ENCODE measurements at places on chromosomes 11 and 22. TPM values are rescaled to one million over a fixed set of nuclear protein-coding genes. Genes with fewer than 3 reads are reported as not detected.

Gene SYT13
- total RNA-seq: 0.25 TPM

Gene ACRV1
- total RNA-seq: not detected

Gene PATE2
- not detected for total RNA-seq

- DNase-seq: no peak
- peak overlapping the region; percentile 86 for H3K27ac ChIP-seq
- no peak overlapping the region for H3K4me3 ChIP-seq
- H3K4me1 ChIP-seq: peaks cover 2% of the 10 kb centered on the region
Observed at GRCh38 chr22:35591714-35592417, 25.3 kb downstream of the MB start.

- no peak for DNase-seq
- no peak overlapping the region for H3K4me3 ChIP-seq
- no peaks in the 10 kb centered on the region for H3K4me1 ChIP-seq
- no peak overlapping the region for H3K27ac ChIP-seq
- no peaks in the 10 kb centered on the region for H3K36me3 ChIP-seq
- no peaks in the 10 kb centered on the region for H3K27me3 ChIP-seq
Observed at GRCh38 chr22:35437049-35437448, 37.1 kb downstream of the MCM5 start.

- no peaks in the 10 kb centered on the region for H3K4me1 ChIP-seq
- H3K36me3 ChIP-seq: no peaks in the 10 kb centered on the region
- H3K27ac ChIP-seq: no peak overlapping the region
- H3K27me3 ChIP-seq: no peaks in the 10 kb centered on the region
Observed at GRCh38 chr11:39668640-39669039, 1790.8 kb downstream of the LRRC4C start.

GRCh38 chr22:49664891-49665290, 162.8 kb downstream of the BRD1 start:
- no peak overlapping the region for H3K4me3 ChIP-seq
- no peaks in the 10 kb centered on the region for H3K27me3 ChIP-seq
- DNase-seq: no peak
- no peaks in the 10 kb centered on the region for H3K36me3 ChIP-seq
- H3K27ac ChIP-seq: no peak overlapping the region
- H3K4me1 ChIP-seq: no peaks in the 10 kb centered on the region

DNA sequence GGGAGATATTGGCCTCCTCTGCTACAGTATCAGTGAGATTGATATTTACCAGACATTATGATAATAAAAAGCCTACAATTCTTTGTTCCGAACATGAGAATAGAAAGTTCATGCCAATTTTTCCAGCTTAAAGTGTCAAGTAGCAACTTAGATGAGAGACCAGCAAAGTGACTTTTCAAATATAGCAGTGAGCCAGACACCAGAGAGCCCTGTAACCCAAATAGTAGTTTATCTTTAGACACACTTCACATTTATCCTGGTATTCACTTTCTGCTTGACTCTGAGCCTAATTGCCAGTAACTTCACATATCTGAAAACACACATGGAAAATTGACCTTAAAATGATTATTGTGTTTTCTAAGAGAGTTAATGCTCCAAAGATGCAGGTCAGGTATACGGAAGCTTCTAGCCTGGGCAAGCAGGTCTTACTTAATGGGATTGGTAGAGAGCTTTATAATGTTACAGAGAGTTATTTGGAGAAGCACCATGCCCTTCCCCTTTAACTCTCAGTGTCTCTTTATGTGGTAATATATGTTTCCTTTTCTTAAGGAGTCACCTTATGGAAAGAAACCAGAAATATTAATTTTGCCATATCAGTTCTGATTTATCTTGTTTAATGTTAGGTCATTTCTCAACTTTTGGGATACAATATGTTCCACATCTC, 852.3 kb upstream of the CHORDC1 start:
- no peaks in the 10 kb centered on the region for H3K4me1 ChIP-seq
- H3K27me3 ChIP-seq: no peaks in the 10 kb centered on the region
- no peak overlapping the region for H3K27ac ChIP-seq
- no peaks in the 10 kb centered on the region for H3K36me3 ChIP-seq

GRCh38 chr11:87330187-87330601, 292.5 kb downstream of the TMEM135 start:
- H3K27me3 ChIP-seq: no peaks in the 10 kb centered on the region
- peak; percentile 94 for DNase-seq
- H3K4me1 ChIP-seq: no peaks in the 10 kb centered on the region
- H3K36me3 ChIP-seq: no peaks in the 10 kb centered on the region
- no peak overlapping the region for H3K4me3 ChIP-seq

Data from lung (tissue), 17 donors.